ENCODE measurements at places on chromosomes 2 and 18. TPM values are rescaled to one million over a fixed set of nuclear protein-coding genes. Genes with fewer than 3 reads are reported as not detected.

DAPL1 gene
- 101 TPM for total RNA-seq

CCDC178 gene
- total RNA-seq, result 10.8 TPM

ACADL gene
- 10.6 TPM for total RNA-seq

TTC39C gene
- total RNA-seq, result 42.5 TPM

IL36RN gene
- total RNA-seq, result 0.25 TPM

CYB5A gene
- total RNA-seq, result 88.6 TPM

GPD2 gene
- total RNA-seq, result 30.4 TPM

REEP1 gene
- 13.5 TPM for total RNA-seq

TRABD2A gene
- total RNA-seq, result 5.4 TPM

CPO gene
- not detected for total RNA-seq

All from vagina (tissue), 2 donors.